SJSA1 (cell line): ENCODE measurements at places on chromosomes 1 and 21. TPM values are rescaled to one million over a fixed set of nuclear protein-coding genes. Genes with fewer than 3 reads are reported as not detected.

GLIS1 gene
- total RNA-seq = 1.2 and 2.6 TPM in 2 replicates

CACYBP gene
- 376 and 566 TPM in 2 replicates for total RNA-seq

DNA sequence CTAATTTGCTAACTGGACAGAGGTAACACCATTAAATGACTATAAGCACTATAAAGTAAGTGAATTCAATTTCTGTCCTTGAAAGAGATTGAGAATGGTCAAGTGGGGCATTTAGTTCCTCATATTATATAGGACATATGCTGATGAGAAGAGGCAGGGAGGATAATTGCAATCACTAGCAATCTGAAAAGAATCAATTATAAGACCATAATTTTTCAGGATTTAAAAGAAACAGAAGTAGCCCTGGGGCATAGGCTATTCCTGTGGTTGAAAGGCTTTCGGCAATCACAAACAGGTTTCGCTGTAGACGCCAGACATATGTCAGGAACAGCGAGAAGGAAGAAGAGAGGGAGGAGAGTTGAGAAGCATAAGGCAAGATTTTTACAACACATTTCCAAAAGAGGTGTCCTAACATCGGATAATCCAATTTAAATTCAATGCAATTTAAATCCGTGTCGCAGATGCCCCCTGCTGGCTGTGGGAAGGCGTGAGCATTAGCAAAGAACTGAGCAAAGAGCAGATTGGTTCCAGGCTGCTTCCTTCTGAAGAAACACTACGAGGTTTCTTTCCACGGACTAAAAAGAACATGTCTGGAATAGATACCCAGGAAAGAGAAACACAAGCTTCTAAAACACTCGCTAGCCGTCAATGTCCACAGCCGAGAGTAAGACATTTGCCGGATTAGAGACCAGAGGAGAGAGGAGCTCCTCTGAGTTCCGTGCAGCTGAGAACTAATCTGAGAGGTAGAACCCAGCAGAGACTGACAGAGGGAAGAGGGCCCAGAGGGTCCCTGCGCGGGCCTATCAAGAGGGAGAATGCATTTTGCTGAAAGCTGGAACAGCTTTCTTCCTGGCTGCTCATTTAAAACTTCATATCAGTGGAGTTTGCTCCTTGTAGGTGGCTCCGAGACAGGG, 27.9 kb downstream of the RGS5 start:
- DNase-seq = peak; percentile 65

GRCh38 chr21:32717851-32718316, 9.9 kb downstream of the SYNJ1 start:
- DNase-seq = no peak

EVA1C gene
- total RNA-seq = 13.4 and 19.6 TPM in 2 replicates

DNA sequence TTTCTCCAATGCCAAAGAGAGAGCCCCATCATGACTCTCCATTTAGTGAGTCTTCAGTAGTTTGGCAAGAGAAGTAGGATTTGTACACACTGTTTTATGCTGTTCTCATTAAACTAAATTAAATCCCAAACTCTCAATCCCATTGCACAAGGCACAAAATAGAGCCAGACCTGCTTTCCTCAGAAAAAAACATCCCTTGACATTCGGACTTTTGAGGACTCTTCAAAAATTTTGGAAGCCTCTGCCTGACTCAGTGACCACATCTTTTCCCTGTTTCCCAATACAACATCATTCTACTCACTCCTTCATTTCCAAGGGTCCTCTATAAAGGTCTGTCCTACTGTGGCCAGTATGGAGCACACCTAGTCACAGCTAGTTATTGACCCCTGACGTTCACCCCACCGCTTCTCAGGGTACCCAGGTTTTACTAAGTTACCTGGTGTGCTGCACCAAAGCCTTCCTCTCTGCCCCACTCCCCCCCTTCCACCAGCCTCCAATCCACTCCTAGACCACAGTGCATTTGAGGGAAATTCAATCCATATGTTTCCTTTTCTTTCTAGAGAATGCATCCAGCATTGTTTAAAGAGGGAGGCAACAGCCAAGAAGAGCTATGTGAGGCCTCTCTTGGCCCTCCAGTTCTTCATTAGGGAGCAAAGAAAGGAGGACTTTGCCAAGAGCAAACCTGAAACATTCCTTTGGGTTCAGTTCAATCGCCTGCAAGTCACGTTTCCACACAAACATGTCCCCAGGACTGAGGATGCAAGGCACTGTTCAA, 428.7 kb downstream of the PLPP3 start:
- no peak for DNase-seq
